ENCODE measurements at places on chromosomes 5 and 9.

GRCh38 chr5:178902849-178903248, 7.1 kb downstream of the ZFP2 start:
- DNase-seq = no peak

- no peak for DNase-seq
These were observed 312.8 kb downstream of the ARHGAP26 start for GRCh38 chr5:143083006-143083405.

- DNase-seq = no peak
These were observed 181.8 kb downstream of the ASTN2 start for GRCh38 chr9:117233016-117233415.

DNA sequence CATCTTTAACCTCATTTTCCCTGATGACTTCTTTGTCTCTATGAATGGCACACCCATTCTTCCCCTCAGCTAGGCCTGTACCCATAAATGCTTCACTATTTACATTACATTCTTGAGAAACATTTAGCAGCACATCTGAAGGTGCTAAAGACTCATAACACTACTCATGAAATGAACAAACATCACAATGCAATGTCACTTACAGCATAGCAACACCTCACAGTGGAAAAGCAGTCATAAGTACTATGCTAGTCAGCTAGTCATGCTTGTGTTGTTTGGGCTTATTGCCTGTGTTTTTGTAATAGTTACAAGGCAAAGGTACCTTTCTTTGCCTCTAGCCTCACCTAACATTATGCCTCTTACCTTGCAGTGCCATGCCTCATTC, 228.9 kb downstream of the KIAA0825 start:
- DNase-seq = no peak

DNA sequence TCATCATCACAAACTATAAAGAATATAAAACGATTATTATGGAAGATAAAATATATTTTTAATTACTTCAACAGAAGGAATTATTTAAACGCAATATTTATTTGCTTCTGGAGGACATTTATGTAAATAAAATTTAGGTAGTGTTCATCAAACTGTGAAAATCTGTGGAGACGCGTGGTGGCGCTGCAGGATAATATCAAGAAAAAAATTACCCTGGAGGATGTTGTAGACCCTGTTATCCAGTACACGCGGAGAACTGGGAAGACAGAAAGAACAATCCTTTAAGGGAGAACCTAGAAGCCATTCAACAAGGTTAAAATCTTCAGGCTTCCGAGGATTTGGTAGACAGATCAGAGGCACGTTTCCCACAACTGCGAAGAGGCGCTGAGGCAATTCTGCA, at the start of gene PCDHB12:
PCDHB12 (plus strand) TSS at position 242 of the 400 bp plus-strand sequence. CDS start 189 bp downstream, outside the sequence.
- no peak for DNase-seq

DNA sequence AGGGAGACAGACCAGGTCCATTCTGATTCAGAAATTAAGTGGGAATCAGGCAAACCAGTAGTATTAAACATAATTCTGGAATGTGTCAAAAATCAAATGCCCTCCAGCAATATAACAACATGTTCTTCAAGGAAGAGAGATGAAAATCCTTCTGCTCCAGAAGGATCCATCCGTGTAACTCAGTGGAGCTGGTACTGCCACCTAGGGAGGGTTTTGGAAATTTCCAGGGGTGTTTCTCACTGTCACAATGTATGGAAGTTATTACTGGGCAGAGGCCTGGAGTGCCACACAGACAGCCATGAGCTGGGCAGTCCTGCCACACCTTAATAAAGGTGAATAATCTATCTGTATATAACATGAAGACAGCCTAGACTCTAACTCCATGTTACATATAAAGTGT, 87.5 kb downstream of the TTLL11 start:
- DNase-seq = no peak
